ENCODE measurements at places on chromosomes 5 and 9. TPM values are rescaled to one million over a fixed set of nuclear protein-coding genes. Genes with fewer than 3 reads are reported as not detected.

The F2R gene
- total RNA-seq: 2.3 TPM

The NME5 gene
- total RNA-seq: 0.44 TPM

- no peak for ATAC-seq
Measured at GRCh38 chr5:133387091-133387490, 225.2 kb downstream of the FSTL4 start.

- no peak for ATAC-seq
Measured at GRCh38 chr9:33436445-33436844, 10.9 kb downstream of the AQP3 start.

- no peak for ATAC-seq
Measured at GRCh38 chr9:87140605-87141109, 193.4 kb upstream of the GAS1 start.

DNA sequence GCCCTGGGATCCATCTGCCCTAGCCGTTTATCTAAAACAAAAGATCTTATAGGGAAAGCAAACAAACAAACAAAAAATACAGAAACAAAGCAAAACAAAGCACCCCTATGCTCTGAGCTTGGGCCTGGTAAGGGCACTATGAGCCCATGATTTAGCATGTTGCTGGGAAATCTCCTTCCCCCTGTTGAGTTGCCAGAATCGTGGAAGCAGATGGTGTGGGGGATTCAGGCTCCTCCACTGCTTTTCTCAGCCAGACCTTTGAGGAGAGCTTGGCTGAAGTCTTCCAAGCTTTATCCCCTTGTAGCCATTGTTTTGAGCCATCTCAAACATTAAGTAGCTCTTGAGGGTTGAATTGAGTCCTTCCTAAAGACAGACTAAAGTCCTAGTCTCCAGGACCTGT lies 29.9 kb downstream of the TMC1 start:
- ATAC-seq: no peak

DNA sequence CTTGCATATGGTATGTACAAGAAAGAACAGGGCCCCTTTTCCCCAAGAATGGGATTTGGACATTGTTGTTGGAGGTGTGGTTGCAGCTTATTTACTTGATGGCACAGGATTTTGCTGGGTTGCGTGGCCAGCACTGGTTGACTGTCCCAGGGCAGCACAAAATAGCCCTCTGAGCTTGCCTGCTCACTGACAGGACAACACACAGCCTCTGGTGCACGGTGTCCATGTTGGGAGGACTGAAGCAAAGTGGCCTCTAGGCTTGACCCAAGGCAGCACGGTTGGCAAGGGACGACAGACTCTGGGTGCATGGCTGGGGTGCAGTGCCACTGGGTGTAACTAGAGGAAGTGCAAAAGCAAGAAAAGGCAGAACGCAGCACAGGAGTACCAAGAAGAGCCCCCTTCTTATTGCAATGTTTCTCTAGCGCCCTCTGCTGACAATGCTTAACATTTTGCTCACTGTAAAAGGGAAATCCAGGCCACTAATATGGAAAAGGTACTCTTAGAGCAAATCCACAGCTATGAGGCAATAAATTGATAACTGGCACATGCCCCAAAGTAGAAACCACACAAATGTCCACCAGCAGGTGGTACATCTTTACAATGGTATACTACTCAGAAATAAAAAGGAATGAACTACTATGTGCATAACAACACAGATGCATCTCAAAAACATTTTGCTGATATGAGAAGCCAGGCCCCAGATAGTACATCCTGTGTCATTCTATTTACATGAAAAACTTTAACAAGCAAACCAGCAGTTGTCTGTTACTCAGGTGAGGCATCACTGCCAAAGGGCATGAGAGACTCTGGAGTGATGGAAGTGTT lies 47.4 kb upstream of the BARX1 start:
- ATAC-seq: no peak
